ENCODE measurements at places on chromosomes 2 and 18. TPM values are rescaled to one million over a fixed set of nuclear protein-coding genes. Genes with fewer than 3 reads are reported as not detected.

SYT4 gene
- 18.5 TPM for total RNA-seq

FOXI3 gene
- total RNA-seq, result not detected

LHCGR gene
- total RNA-seq, result 1.2 TPM

SPATA3 gene
- not detected for total RNA-seq

GRCh38 chr2:68417926-68418325 is 49.2 kb downstream of the FBXO48 start:
- no peak for DNase-seq

All from omental fat pad (tissue), 4 donors.